ENCODE measurements at places on chromosomes 1 and 21.
A peak's percentile ranks its signal among the peaks of the same experiment; 100 is the strongest.

GRCh38 chr1:182699393-182700350 lies 15.3 kb upstream of the RGS8 start:
- no peak for DNase-seq

- DNase-seq = no peak
These were observed 146.1 kb upstream of the FGGY start for GRCh38 chr1:59150577-59151386.

DNA sequence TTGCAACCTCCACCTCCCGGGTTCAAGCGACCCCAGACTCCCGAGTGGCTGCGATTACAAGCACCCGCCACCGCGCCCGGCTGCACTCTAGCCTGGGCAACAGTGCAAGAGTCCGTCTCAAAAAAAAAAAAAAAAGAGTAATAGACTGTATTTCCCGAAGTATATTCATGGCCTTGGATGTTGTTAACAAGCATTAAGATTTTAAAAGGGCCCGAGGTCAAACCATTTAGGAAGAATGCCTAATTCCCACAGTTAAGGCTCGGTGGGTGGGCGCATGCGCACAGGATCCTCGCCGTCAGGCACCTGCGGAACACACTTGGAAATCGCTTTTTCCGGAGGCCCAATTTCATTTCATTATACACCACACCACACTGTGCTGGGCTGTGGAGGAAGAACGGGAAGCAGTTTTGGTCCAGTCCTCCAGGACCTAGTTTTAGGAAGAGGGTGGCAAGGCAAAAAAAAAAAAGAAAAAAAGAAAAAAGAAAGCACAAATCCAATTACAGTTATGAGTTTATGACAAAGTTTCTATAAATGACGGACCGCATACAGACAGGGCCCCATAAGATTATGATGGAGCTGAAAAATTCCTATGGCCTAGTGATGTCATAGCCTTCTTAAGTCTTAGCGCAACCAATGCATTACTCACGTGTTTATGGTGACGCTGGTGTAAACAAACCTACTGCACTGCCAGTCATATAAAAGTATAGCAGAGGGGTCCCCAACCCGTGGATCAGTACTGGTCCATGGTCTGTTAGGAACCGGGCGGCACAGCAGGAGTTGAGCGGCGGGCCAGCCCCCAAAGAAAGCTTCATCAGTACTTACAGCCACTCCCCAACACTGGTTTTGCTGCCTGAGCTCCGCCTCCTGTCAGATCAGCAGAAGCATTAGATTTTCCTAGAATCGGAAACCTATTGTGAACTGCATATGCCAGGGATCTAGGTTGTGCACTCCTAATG lies 38.2 kb downstream of the H3-3A start:
- no peak for DNase-seq

DNA sequence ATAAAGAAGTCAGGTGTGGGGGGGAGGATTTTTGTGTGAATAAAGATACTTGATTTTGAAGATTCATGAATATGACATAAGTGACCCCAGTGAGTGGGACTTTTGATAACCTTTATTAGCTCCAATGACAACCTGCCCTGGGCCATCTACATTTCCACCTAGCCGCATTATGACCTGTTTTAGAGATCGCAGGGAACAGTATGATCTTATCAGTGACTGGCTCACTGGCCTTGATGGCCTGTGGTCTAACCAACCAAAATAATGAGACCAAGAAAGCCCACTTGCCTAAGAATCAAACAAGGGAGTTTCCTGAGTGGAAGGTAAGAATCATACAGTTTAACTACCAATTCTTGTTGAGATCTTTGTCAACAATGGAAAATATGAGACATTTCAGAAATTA lies 1.8 kb downstream of the ELAPOR1 start:
- no peak for DNase-seq

GRCh38 chr1:207826557-207827487 lies 75.0 kb downstream of the CD46 start:
- DNase-seq = no peak

GRCh38 chr1:37537378-37537777 lies 16.7 kb downstream of the SNIP1 start:
- DNase-seq = no peak

DNA sequence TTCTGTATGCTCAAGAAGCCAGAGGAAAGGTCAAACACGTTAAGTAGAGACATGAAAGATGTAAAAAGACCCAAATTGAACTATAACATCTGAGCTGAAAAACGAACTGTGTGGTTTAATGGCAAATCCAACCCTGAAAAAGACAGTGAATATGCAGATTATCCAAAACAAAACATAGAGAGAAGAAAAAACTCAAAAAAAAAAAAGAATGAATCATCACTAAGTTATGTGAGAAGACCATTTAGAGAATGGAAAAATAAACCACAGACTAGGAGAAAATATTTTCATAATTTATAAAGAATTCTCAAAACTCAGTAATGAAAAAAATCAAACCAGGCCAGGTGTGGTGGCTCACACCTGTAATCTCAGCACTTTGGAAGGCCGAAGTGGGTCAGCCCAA lies 253.3 kb downstream of the PLPP3 start:
- DNase-seq = no peak

DNA sequence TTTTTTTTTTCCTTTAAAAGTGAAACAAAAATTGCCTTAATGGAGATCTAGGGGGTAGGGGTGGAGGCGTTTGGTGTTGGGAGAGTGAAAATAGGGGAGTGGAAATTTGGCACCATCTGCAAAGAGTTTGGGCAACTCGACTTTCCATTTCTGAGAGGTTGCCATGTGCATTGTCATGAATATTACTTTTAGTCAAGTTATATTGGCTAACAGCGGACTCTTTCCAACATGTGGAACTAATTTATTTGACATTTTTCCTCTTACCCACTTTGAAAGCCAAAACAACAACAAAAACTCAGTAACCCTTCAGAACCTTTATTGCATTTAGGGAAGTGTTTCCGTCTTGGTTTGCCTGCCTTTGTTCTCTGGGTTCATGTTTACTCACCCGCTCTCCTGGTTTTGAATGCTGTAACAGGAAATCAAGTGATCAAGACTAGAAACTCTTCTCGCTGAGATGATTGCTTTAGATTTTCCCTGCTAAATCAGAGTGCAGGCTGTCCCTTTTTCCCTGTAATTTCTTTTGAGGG lies 70.4 kb downstream of the CACHD1 start:
- DNase-seq = no peak

DNA sequence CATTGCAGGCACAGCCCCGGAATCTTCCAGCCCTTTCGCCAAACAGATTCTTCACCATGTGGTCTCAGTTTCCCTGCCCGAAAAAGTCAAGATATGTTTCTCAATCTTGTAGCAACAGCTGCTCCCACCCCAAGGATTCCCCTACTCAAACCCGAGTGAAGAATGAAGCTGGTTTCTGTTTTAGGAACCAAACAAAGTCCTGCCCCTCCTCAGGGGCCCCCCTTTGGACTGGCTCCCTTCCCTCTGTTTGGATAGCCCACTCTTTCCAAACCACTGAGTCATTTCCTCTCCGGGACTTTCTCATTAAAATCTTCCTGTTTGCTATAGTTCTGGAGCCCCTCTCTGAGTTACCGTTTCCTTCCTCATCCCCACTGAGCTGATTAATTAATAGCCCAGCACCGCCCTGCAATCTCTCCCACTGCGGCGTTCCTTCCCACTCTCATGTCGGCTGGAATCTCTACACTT lies 100.9 kb downstream of the TSEN15 start:
- no peak for DNase-seq

DNA sequence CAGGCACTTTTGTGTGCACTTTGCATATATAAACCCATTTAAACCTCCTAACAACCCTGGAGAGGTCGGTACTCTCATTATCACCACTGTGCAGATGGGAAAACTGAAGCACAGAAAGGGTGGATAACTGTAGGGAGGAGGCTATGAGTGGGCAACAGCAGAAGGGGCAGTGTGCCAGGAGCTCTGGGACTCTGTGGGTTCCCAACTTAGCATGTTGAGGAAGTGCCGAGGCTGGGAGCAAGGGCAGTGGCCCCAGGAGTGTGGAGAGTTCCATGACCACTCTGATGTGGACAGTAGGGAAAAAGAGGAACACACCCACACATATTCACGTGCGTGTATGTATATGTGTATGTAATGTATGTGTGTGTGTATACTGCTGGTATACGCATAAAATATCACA lies 25.7 kb upstream of the KCNC4 start:
- DNase-seq = no peak

GRCh38 chr1:223844787-223845036 lies 1.0 kb downstream of the TP53BP2 start:
- DNase-seq = peak; percentile 5

Data from stimulated activated CD8-positive, alpha-beta memory T cell treated with anti-CD3 and anti-CD28 coated beads, Interleukin-4, amount 100 ng/mL, for 4 hours (primary cell).